ENCODE measurements at places on chromosomes 11 and 22.

- DNase-seq = no peak
These were observed 34.3 kb downstream of the ZNF202 start for GRCh38 chr11:123707206-123707605.

DNA sequence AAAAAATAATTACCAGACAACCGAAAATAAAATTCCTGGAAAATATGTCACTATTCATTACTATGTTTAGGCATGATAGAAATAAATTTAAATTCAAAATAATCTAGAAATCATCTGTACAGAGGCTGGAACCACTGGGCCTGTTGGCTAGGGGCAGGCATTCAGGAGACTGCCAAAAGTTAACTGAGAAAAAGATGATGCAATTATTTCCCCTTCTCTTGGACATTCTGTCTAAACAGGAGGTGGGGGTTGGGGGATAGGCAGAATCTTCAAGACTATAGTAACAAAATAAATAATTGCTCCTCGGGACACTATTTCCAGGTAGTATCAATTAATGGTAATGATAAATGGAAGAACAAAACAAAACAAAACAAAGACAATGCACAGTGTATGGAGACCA is 14.1 kb downstream of the BTBD10 start:
- no peak for DNase-seq

- DNase-seq = no peak
These were observed 76.0 kb downstream of the PACSIN2 start for GRCh38 chr22:42938976-42939375.

DNA sequence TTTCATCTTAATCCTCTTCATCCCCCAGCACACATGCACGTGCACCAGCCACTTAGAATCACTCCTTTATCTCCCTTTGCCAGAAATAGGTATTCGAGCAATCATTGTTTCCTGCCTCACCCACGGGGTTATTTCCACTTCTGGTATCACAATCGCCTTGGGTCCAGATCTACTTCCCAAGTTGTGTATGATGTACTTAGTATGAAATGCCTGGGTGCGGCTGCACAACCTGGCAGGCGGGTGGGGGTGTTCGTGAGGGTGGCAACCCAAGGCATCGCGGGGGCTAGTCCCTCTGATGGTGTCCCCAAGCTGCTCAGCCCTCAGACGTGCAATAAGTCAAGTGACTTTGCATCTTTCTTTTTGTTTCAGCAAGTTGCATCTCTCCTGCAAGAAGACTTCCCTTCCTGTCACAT is 475.6 kb downstream of the MIAT start:
- no peak for DNase-seq

DNA sequence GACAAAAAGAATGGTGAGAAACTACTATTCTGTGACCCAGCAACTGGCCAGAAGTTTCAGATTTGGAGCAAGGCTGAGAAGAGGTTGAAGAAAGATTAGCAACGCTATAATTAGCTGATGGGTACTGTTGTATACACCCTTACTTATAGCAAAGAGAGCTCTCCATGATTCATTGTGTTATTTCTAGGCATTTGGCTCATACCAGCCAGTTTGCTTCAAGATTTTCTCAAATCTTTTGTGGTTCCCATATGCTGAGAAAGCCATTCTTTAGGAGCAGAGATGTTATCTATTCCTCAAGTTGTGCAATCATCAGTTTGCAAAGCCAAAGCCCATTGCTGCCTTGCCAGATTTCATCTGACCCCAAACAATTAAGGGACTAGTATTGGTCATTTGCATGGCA is 179.4 kb downstream of the ETS1 start:
- no peak for DNase-seq

DNA sequence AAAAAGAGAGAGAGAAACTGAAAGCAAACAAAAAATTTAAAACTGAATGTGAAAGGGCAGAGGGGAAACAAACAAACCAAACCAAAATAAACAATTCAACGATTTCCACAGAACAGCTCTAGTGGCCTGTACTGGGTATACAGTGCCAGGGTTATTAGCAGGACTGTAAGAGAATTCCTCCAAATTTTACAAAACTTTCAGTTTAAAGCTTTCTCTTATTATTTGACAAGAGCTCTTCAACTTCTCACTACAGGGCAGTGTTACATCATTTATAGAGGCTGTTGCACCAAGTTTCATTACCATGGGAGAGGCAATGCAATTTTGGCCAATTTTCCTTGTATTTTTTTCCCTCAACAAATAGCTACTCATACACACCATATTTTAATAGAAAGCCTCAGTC is 44.3 kb upstream of the CLPB start:
- no peak for DNase-seq

DNA sequence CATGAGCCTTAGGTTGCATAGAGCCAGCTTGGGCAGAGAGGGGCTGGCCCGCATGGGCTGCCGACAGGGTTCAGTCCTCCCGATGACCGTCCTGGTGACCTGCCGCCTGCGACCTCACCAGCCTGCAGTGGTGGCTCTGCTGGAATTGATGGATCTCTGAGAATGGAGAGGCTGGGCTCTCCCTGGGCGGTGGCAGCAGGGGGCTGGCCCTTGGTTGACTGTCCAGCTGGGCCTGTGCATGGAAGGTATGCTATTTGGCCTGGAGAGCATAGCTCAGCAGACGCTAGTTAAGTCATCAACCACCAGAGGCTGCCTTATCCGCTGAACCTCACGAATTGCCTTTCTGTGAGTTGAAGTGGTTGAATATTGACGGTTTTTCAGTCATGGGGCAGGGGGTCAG is 19.7 kb downstream of the GRAMD4 start:
- DNase-seq = no peak

- no peak for DNase-seq
These were observed 1.1 kb upstream of the CAVIN3 start for GRCh38 chr11:6321356-6321755.

DNA sequence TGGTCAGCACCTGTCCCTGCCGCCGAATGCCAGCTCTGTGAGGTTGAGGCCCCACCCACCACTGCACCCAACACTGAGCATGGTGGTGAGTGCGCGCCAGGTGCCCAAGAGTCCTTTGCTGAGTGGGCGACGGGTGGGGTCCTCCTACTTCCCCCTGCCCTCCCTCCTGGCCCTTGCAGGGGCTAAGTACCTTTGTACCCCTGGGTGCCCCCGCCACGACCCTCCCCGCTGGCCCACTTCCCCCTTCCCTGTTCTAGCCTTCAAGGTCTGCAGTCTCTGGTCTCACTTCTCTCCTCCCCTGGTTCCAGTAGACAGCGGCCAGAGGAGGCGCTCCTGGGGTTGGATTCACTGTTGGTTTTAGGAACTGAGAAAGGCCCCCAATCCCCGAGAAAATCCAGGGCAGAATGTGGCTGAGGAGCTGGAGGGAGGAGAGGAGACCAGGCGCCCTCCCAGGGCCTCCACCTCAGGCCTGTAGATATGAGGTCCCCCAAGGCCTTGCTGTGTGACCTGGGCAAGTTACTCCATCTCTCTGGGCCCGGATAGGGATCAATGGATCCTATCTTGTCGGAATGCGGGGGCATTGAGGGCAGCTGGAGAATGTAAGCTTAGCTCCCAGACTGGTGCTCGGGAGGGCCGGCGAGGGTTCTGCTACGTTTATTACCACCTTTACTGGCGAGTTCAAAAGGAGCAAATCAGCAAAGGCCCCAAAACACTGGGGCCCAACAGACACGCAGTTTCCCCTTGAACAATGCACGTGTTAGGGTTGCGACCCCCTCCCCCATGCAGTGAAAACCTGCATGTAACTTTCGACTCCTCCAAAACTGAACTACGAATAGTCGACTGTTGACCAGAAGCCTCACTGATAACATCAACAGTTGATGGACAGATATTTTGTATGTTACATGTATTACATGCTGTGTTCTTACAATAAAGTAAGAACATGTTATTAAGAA is 31.9 kb upstream of the SMIM38 start:
- DNase-seq = no peak

DNA sequence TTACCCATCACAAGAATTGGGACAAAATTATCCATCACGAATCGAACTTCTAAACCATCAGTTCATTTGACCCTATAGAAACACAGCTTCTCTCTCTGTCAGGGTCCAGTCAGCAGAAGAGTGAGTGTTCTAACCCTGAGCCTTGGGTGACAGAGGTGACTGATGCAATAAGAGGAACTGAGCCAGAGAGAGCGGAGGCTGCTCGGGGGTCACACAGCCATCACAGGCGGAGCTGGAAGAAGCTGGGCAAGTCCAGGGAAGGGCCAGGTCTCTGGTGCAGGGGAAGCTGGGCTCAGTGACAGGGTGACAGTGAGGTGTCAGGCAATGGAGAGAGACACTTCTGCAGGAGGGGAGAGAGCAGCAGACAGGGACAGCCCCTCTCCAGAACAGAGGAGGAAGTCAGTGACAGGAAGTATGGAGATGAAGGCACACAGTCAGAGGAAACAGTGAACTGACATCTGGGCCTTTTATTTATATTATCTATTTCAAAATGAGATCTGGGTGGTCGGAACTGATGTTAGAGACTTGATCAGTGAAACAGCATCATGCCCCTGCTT is 184.0 kb upstream of the TBCEL start:
- no peak for DNase-seq

DNA sequence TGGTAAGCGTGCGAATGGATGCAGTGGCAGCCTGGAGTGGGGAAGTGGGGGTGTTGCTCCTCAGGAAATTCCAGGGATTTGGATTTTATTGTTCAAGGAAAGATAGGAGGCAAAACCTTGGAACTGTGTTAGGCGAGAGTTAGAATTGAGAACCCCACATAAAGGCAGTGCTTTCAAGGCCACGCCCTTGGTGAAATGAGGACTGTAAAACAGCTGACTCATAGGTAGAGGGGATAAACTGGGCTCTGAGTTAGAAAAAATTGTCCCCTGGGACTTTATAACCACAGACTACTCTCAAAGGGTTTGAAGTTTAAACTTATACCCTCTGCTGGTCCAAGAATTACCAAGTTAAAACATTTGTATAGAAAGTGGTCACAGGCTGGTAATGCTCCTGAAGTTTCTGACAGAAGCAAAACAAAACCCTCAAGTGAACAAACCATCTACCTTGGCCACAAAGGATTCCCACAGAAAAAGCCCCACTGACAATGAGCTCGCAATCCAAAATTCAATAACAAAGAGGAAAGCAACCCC is 250.3 kb upstream of the TBCEL start:
- DNase-seq = no peak

DNA sequence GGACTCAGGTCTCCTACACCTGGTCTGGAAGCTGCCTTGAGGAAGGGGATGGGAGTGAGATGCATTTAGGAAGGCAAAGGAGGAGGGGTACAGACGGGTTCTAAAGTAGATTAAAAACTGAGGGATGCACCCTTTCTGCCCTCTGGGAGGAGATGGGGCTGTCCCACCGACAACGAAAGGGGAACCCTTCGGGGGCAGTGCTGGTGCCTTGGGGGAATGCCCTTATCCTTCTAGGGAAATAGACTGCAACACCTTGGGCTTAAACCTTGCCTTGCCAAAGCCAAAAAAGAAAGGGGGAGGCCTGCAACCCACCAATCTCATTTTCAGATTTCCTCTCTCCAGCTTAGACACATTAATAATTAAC is 89.8 kb downstream of the PLEKHA7 start:
- no peak for DNase-seq

DNA sequence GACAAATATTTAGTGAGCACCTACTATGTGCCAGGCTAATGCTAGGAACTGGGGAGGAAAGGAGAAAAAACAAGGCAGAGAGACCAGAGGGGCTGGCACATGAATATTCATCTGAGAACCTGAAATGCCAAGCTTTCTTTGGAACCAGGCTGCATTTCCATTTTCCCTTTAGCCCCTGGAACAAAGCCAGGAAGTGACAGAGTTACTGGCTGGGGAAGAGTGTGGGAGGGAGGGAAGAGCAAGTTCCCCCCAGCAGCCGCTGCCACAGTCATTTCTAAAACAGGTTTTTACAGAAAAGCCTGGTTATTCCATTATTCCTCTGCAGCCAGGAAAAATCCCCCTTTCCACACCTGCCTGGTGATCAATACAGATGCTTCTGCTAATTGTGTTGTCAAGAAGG is 97.0 kb downstream of the SPON1 start:
- DNase-seq = no peak

DNA sequence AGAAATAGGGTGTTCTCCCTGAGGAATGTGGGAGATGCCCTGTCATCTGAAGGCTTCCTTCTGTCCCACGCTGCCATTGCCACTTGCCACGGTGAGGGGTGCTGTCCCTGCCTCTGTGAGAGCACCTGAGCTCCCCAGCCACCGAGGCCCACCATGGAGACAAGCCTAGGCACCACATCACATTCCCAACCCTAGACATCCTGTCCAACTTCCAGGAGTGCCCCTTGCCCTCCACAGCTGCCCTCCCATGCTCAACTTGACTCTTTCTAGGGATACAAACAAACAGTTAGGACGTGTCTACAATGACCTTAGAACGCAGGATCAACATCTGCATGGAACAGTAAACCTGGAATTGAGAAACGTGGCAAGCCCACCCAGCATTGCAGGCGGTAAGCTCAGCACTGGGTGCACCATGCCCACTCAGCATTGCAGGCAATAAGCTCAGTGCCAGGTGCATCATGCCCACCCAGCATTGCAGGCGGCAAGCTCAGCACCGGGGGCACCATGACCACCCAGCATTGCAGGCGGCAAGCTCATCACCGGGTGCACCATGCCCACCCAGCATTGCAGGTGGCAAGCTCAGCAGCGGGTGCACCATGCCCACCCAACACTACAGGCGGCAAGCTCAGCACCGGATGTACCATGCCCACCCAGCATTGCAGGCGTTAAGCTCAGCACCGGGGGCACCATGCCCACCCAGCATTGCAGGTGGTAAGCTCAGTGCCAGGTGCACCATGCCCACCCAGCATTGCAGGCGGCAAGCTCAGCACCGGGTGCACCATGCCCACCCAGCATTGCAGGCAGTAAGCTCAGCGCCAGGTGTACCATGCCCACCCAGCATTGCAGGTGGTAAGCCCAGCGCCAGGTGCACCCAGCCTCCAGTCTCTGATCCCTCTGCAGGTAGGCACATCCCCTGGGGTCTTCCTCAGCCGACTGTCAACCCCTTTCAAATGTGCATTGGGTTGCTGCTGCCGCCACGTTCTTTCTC is 1463.9 kb downstream of the TBC1D22A start:
- DNase-seq = no peak

DNA sequence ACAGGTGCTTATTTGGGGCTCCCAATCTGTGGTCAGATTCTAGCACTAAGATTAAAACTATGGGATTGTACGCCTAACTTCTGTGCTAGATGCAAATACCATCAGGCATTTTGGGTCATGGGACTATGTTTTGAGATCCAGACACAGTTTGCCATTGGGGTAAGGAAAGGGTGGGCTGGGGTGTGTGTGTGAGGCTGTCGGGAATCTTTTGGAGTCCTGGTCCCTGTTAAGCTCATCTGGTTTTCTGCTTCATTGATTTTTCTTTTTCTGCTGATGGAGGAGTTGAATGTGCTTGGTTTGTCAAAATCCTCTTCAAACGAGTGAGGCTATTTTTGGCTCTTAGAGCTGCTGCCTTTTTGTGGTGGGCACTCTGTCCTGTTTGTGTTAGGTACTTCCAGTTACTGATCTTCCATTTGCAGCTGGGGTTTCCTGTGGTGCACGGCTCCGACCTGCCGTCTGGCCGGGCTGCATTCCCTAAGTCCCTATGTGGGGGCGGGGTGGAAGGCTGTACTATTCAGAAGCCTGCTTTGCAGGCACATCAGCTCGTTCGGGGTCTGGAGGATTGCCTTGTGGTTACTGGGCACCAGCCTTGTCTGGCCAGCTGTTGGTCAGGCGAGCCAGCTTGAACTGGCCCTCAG is 2.9 kb downstream of the BCR start:
- DNase-seq = peak; percentile 78

- no peak for DNase-seq
These were observed 2.7 kb downstream of the C2CD2L start for GRCh38 chr11:119109843-119110242.

- no peak for DNase-seq
These were observed 403.1 kb upstream of the CCDC90B start for GRCh38 chr11:83689144-83689780.

Measured in nucleus accumbens (tissue), 56 donors.